NCI-H1105 (cell line): ENCODE measurements at places on chromosomes 2 and 18.

DNA sequence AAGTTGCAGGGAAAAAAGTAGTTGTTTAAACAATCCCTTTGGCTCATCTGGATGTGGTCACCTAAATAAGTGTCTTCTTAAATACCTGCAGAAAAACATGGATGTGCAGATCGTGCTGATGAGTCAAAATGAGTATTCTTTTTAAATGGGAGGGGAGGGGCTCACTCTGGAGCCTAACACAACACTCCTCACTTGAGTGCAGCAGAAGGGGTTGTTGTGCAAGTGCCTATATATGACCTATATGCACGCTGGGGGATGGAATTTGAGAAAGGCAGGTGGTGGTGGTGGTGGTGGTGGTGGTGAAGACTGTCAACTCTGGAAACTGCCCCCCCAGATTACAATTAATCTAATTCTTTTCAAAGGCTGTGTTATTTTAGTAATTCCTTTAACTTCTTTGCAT, 77.9 kb upstream of the FAM124B start:
- DNase-seq: no peak

- no peak for DNase-seq
These were observed 25.5 kb downstream of the CYRIA start for GRCh38 chr2:16640001-16640700.

DNA sequence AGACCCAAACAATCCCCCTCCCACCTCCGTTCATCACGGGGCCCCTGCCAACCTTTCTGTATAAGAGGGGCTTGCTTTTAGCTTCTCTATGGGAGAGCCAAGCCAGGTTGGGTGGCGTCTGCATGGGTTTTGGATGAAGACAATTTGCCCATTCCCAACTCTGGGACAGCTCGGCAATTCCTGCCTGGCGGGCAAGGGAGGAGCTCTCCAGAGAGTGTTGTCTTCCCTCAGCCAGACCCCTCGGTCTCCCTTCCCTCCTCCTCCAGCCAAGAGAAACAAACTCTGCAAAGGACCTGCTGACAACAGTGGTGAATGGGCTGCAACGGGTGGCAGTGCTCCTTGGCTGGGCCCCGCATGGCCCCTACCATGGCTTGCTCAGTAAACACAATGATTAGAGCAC, 267.2 kb upstream of the HDAC4 start:
- DNase-seq: no peak

- DNase-seq: no peak
These were observed 90.2 kb upstream of the ODC1 start for GRCh38 chr2:10538224-10538894.

- no peak for DNase-seq
These were observed 38.8 kb downstream of the SCTR start for GRCh38 chr2:119485336-119486110.

GRCh38 chr18:35443434-35443833, 54.3 kb downstream of the INO80C start:
- DNase-seq: no peak

GRCh38 chr2:236179236-236180075, 11.3 kb upstream of the GBX2 start:
- no peak for DNase-seq

DNA sequence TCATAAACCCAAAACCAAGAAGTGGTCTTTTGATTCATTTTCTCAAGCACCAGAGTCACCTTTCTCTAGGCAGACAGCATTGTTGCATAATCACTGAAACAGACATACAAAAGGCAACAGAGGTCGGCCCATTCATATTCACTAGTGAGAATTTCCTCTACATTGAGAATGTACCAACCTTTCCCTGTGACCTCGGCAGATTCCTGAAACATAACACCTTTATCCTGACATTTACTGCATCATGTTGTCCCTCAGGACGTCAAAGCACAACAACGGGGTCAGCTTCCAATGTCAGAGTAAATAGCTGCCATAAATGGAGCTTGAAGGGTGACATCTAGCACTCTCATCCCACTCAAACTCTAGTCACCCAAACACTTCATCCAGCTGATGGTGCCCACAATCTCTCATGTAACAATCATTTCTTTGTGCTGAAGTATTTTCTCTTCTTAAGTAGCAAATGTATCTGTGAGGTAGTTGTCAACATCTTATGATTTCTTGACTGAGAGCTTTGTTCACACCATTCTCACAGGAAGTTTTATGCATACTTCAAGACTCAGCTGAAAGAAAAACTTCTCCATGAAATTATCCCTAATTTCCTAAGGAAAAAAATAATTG, 802.6 kb upstream of the CHAC2 start:
- no peak for DNase-seq

DNA sequence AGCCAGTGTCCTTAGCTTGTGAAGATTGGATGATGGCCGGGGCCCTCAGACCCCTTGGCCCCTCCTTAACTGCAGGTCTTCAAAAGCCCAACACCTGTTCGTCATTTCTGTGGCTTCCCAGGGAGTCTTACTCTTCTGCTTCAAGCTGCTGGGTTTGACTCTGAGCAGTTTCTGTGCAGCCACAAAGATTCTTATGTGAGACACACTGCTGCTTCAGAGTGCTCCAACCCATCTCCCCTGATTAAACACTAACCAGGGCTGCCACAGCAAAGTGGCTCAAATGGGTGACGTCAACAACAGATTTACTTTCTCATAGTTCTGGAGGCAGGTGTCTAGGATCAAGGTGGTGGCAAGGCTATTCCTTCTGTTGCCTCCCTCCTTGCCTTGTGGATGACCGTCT, 40.8 kb downstream of the TSN start:
- DNase-seq: no peak

DNA sequence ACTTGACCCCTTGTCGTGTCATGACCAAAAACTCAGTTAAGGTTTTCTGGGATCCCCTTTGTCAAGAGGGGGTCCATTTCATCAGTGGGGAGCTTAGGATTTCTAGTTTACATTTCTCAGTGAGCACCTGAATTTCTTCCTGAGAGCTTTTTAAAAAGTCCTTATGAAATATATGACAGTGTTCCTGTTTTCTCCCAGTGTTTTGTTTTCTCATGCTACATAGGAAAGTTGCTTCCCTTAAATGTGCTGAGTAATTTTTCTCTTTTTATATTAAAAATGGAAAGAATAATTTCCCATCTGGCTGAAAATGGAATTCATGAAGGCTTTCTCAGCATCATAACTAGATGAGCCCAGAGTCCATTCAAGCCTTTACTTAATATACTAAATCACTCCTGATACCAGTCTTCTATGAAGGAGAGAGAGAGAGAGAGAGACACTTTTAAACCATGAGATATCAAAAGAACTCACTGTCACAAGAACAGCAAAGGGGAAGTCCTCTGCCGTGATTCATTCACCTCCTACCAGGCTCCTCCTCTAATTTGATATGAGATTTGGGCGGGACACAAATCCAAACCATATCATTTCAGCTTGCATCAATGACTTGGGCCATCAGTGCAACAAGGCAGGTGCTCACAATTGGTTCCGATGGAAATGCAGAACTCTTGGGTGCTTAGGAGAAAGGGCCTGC, 61.1 kb downstream of the XRCC5 start:
- no peak for DNase-seq

DNA sequence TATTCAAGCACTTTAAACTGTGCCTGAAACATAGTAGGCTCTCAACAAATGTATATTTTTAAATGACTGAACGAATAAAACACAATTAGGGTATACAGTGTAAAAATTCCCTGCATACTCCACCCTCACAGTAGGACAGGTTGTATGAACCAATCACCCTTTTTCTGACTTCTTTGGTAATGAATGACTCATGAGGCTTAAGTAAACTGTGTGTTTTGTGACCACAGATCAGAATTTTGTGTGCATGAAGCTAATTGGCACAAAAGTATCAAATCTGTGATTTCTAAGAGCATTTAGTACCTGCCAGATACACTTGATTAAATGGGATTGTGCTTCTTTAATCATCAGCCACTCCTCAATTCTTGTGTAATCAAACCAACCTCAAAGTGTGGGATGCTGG, 109.9 kb upstream of the MAP4K3 start:
- no peak for DNase-seq

- peak; percentile 33 for DNase-seq
These were observed 4.6 kb downstream of the INHA start for GRCh38 chr2:219576505-219577388.

GRCh38 chr2:10136101-10136934, 13.8 kb downstream of the RRM2 start:
- DNase-seq: no peak

DNA sequence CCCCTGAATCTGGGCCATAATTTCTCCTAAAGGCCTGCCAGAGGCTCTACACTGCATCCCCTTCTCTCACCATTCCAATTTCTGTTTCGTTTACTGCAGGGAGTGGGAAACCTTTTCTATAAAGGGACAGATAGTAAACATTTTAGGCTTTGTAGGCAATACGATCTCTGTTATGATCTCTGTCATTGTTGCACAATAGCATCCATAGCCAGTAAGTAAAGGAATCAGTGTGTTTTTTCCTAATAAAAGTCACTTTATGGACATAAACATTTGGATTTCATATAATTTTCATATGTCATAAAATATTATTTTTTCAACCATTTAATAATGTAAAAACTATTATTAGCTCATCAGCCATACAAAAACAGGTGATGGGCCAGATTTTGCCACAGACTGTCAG, 531.7 kb downstream of the DSC3 start:
- DNase-seq: no peak

GRCh38 chr2:73268366-73268829, 15.9 kb downstream of the FBXO41 start:
- DNase-seq: no peak

DNA sequence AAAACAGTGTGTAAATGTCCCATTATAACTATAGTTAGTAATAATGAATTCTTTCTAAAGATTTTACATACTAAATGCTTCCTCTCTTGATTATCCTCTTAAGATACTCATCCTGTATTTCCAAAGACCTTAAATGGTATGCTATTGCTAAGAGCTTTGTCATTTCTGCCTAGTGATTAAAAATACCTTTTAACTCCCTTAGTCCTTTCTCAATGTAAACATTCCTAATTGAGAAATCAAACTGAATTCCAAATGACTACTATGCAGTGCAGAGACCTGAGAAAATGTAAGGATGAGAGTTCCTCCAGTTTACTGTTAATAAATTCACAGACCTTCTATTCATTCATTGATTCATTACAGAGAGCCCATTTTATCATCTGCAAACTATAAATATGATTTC, 86.9 kb downstream of the SOS1 start:
- DNase-seq: no peak

DNA sequence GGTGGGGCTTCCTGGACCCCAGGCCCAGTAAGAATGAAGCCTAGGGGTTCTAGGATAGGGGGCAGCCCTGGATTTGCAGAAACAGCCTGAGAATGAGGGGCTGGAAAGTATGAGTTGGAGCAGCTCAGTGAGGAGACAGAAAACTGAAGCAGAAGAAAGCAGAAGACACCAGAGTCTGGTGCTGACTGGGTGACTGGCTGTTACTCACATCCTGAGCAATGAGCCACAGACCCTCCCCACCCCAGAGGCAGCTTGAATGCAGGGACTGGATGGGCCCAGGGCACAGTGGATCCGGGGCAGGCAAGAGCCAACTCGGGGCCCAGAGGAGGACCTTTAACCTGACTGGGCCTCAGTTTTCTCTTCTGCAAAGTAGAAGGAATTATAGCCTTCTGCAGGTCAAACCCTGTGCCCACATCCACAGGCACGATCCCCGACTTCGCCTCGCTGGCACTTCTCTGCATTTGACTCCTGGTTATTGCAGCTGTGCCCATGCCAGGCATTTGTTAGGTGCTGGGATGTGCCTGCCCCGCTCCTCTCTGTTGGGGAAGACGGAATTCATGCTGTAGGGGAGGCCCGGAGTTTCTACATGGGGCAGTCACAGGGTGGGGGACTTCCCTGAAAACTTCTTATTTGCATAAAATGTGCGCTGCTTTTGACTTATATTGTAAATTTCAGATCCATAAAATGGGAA, 8.5 kb downstream of the STEAP3 start:
- DNase-seq: no peak

DNA sequence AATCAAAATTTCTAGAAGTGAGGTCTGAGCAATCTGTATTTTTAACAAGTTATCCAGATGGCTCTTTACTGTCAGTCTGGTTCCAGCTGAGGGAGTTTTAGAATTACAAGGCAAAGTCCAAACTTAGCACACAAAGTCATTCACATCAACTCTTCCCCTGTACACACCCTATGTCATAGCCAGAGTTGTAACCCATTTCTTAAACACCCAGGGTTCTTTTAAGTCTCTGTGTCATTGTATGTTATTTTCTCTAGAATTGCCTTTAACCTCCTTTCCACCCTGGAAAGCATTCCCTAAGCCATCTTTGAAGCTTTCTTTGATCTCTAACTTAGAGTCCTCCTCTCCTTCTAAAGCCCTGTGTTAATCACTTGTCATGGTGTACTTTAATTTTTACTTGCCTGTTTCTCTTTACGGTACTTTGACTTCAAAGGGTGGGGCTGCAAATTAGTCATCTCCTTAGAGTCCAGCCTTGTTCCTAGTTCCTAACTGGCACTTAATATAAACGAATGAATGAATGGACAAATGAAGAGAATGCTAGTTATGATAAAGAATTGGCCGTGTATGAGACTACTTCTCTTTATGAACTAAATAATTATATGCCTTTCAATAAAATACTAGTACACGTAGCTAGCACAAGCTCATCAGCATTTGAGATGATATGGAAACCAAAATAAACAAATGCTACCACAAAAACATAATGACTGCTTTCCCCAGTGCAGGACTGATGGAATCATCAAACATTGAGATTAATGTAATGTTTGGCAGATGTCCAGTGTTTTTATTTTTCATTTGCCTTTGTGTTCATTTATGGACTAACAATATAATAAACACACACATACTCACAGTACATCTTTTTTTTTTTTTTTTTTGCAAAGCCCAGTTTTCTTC, 11.9 kb upstream of the ACTR3 start:
- DNase-seq: peak; percentile 66

GRCh38 chr2:43133708-43134570, 92.5 kb downstream of the ZFP36L2 start:
- DNase-seq: no peak

DNA sequence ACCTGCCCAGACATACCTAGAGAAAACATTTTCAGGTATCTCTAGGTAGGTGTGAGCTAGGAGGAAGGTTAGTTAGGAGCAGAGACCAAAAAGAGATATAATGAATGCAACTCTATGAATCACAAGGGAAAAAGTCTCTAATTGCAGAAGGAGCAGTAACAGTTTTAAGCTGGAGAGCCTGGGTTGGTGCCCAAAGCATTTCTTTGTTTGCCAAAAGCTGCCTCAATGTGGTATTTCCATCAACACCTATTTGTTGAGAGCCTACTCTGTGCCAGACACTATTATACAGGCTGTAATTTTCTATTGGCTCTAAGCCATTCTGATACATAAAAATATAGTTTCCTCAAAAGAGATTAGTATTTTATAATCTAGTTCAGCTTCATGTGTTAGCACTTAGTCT, 141.6 kb downstream of the UBE2E3 start:
- no peak for DNase-seq

DNA sequence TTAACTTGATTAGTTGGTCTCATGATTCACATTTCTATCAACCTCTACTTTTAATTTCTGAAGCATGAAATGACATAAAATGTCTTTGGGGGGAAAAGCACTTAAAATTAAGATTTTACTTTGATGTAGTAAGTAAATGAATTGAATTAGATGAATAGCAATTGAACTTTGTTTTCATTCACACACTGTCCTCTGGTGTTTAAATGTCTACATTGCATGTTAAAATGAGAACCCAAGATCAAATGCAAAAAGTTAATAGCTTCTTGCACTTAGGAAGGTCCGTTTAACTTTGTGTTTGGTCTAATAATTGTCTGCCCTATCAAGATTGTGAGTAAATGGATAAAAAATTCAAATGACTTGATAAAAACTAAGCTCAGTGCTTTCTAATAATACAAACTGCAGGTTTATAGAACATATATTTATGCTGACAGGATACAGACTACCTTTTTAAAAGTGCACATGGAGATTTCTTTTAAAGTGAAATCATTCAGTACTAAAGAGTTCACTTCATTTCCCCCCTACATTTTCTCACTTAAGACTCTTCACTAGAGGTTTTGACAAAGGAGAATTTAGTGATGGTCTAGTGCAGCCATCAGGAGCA, 156.2 kb upstream of the NABP1 start:
- DNase-seq: no peak
